ENCODE measurements at places on chromosomes 2 and 18.

DNA sequence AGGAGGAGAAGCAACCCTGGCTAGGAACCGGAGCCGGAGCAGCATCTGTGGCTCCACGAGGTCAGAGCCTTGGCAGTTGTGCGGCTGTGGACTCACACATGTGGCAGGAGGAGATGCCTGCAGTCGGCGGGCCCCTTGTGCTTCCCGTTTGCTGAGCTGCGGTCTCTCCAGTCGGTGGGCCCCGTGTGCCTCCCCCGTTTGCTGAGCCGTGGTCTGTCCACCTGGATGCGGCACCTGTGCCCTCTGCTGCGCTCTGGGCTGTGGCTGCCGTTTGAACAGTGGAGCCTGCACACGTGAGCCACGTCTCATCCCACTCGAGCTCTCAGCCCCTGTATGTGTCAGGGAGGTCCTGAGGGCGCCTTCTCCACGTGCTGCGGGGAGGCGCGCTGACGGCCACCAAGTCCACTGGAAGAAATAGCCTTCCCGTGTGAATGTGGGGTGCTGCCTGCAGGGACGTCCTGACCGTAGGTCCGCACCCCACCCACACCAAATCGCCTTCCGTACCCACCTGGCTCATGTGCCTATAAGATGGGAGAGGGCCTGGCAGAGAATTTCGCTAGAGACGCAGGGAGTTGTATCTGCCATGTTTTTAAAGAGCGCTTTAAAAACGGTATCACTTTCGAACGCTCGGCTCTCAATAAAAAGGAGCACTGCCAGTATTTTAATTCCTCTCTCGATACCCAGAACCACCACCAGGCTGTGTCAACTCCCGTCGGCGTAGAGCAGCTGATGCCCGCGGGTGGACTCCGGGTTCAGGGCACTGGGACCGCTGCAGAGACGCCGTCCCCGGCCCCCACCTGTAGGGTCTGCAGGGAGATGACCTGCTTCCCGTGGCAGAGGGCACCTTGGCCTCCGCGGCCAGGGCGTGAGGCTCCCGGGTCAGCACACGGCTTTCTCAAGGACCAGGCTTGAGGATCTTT is 117.0 kb downstream of the NFATC1 start:
- peak; percentile 2 for DNase-seq

DNA sequence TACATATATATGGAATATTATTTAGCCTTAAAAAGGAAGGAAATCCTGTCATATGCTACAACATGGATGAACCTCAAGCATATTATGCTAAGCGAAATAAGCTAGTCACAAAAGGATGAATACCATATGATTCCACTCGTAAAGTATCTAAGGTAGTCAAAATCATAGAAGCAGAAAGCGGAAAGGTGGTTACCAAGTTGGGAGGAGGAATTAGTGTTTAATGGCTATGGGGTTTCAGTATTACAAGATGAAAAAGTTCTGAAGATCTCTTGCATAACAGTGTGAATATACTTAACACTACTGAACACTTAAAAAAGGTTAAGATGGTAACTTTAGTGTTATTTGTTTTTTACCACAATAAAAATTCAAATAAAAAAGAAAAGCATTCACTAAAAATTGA is 99.0 kb downstream of the MGAT5 start:
- no peak for DNase-seq

DNA sequence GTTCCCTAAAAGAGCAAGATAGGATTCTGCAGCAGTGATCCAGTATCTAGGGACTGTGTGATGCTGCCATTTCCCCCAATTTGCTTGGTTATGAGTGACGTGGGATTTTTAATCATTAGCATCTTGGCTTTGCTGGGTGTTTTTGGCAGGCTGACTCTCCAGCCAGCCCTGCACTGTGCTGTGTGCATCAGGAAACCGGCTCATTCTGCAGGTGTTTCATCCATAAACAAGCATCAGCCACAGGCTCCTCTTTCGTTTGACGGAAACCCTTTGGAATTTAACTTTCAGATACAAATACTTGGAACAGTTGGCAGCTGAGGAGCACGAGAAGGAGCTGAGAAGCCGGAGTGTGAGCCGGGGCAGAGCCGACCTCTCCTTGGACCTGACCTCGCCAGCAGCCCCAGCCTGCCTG is 135.9 kb downstream of the TPGS2 start:
- no peak for DNase-seq

DNA sequence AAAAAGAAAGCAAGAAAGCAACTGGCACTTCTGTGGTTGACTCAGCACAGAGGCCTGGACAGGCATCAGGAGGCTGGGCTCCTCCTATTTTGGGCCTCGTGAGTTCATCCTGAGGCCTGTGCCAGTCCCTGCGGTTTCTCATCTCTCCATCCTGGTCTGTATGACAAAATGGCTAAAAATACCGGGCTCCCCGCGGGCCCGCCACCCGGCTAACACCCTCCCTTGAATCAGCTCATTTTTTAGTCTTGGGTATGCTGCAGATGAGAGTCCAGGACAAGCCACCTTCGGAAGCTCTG is 62.3 kb upstream of the YWHAQ start:
- DNase-seq: no peak

DNA sequence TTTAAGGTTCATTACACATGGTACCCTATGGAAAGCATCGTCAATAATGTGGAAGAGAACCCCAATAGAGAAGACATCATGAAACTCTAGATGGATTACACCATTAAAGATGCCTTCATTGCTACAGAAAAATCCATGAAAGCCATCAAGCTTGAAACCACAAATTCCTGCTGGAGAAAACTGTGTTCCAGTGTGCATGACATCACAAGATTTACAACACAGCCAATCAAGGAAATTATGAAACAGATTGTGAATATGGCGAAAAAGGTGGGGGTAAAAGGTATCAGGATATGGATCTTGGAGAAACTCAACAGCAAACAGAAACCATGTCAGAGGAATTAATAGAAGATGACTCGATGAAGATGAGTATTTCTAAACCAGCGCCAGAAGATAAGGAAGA is 200.0 kb downstream of the SLC4A10 start:
- DNase-seq: no peak

DNA sequence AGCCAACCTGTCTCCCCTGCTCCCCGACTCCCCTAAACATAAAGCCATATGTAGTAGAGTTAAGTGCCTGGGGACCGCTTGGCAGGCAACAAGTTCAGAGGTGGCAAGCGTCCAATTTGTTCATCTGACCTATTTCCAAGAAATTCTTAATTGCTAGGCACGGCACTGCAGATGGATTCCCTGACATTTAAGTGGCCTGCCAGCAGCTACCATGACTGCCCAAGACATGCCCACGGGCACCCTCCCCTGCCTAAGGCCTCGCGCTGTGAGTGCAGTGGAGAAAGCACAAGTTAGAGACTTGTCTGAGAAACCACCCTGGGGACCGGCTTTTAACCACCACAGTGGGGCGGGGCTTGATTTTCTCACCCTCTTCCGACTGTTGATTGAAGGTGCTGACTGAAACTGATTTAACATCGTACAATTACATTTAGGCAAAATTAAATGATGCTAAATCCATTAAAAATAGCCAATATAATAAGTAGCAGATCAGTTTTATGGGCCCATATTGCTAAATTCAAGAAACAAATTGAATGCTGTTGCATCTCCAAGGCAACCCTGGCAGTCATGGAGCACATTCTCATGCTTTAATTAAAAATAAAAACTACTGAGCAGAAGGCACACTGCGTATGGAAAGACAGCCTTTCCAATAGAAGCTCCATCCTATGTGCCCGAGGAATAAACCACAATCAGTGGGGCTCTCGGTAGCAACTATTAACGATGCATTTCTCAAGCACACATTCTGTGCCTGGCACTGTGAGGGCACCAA is 163.6 kb upstream of the ACAA2 start:
- DNase-seq: no peak

GRCh38 chr2:188383158-188383557 is 91.5 kb downstream of the GULP1 start:
- DNase-seq: no peak

DNA sequence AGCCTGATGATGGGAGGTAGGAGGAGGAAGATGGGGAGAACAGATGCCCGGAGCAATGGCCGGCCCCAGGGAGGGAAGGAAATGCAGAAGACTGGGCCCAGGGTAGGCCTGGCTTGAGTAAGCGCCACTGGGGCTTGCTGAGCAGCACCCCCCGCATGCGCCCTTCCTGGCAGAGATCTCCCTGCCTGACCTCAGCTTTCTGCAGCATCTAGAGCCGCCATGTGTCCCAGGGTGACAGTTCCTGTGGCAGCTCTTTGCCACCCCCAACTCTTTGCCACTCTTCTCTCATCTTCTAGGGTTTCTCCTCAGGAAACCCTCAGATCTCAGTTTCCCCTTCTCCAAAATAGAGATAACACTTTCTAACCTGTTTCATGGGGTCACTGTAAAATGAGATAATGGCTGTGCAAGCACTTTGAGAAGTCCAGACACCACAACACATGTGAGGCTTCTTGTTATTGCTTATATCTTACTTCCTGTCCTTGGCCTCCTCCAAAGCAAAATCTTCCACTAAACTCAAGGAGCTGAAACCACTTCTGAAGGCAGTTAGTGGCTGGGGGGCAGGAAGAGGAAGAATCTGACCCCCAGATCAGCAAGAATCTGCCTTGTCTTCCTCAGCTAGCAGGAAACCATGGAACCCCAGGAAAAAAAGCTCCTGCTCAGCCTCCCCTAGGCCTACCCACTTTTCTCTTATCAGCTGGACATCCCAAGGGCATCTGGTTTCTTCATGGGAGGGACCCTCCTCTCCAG is 64.9 kb downstream of the EPAS1 start:
- DNase-seq: no peak

DNA sequence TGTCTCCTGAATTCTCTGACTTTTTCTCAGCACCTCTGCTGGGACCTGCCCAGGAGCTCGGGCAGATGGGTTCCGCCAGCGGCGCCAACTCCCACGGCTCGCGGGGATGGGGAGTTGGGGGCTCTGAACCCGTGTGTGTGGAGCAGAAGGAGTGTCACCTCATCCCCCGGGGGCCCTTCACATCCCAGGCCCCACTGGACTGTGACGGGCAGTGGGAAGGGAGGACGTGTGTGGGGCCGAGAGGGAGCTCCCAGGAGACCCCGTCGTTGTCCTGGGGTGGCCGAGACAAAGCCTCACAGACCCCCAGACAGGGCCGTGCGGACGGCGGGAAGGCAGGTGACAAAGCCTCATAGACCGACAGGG is 130.0 kb upstream of the CTDP1 start:
- no peak for DNase-seq

DNA sequence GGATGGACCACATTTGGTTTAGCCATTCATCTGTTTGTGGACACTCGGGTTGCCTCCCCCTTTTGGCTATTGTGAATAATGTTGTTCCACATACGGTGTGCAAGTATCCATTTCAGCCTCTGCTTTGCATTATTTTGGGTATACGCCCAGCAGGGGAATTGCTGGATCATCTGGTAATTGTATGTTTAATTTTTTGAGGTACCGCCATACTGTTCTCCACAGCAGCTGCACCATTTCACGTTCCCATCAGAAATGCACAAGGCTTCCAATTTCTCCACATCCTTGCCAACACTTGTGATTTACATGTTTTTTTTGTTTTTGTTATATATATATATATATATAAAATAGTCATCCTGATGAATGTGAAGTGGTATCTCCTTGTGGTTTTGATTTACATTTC is 54.6 kb upstream of the TWIST2 start:
- DNase-seq: no peak

DNA sequence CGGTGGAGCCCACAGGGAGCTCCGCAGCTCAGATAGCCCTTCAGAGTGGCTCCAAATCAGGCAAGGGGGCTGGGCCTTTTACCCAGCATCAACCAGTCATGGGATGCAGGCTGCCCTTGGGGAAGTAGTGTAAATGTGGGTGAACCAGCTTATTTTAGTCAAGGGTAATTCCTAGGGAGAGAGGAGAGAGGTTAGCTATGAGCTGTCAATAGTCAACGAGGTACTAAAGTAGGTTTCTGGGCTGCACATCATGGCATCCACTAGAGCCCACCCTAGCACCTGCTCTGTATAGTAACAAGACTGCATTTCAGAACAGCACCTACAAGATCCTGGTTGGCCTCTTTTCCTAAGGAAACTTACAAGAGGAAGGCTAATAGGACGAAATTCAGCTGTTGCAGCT is 9.5 kb upstream of the MCM6 start:
- no peak for DNase-seq

DNA sequence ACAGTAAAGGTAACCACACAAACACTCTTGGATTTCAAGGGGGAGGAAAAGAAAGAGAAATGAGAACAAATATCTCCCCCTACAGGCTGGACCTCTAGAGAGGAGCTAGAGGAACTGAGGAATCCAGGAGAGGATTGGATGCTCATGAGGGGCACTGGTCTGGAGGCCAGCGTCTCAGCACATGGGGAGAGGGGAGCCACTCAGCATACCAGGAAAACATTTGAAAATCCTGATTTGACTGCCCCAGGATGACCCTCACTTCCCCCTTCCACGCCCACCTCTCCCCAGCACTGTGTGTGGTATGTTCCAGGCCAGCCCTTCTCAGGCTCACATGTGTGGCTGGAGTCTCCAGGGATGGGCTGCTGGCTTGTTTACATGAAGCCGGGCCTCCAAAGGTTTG is 396.8 kb upstream of the ID2 start:
- DNase-seq: no peak

DNA sequence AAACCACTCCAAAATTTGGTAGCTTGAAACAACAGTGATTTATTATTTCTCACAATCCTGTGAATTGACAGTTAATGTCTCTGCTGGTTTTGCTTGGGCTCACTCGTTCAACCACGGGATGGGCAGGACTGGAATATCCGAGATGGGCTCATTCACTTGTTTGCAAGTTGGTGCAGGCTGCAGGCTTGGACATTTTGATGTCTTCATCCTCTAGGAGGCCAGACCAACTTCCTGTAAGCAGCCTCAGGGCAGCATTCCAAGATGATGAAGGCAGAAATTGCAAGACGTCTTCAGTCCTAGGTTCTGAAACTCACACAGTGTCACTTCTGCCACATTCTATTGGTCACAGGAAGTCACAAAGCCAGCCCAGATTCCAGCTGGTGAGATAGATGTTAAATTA is 47.1 kb downstream of the GPR39 start:
- DNase-seq: no peak

DNA sequence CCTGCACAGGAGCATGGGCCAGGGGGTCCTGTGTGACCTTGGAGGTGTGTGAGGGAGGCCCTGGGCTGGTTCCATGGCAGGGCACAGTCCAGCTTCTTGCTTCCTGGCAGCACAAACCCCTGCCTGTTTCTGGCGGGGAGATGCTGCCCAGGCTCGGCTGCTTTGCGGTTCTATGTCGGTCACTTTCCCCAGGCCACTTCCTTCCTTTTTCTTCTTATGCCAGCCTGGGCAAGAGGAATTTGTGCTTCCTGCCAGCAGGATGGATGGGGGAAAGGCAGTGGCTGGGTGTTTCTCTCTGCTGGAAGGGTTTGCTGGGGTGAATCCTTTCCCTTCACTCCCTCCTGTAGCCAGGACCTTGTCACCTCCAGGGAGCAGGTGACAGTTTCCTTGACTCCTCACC is 24.3 kb downstream of the ASAP2 start:
- DNase-seq: no peak

- no peak for DNase-seq
These were observed 628 bp downstream of the GIGYF2 start for GRCh38 chr2:232697807-232698110.

GRCh38 chr18:35512761-35513160 is 15.0 kb upstream of the INO80C start:
- no peak for DNase-seq

GRCh38 chr2:28713577-28714298 is 37.9 kb upstream of the PPP1CB start:
- DNase-seq: no peak

- DNase-seq: no peak
These were observed 50.4 kb upstream of the EPAS1 start for GRCh38 chr2:46246790-46247189.

- DNase-seq: no peak
These were observed 1321.6 kb upstream of the ACVR2A start for GRCh38 chr2:146523196-146523595.

GRCh38 chr2:133541376-133541775 is 26.9 kb downstream of the NCKAP5 start:
- DNase-seq: no peak

- DNase-seq: no peak
These were observed 441.7 kb upstream of the SOX11 start for GRCh38 chr2:5250482-5250881.

All from activated gamma-delta T cell treated with Interleukin-2 at 50 U/mL for 16 hours (primary cell).